Activated naive CD8-positive, alpha-beta T cell treated with anti-CD3 and anti-CD28 coated beads for 36 hours (primary cell): ENCODE measurements at places on chromosomes 4 and X. TPM values are rescaled to one million over a fixed set of nuclear protein-coding genes. Genes with fewer than 3 reads are reported as not detected.

Gene MAGEA9B
- total RNA-seq: not detected

Gene RNF175
- total RNA-seq: not detected

Gene NRK
- total RNA-seq: not detected

Gene XKRX
- 0.60 TPM for total RNA-seq

Gene ENPEP
- total RNA-seq: not detected

Gene DDX53
- total RNA-seq: not detected

Gene HTRA3
- total RNA-seq: not detected

Gene ARHGAP6
- not detected for total RNA-seq

Gene FGF5
- not detected for total RNA-seq

Gene CFP
- 0.90 TPM for total RNA-seq

Gene NIPAL1
- total RNA-seq: 1.8 TPM

Gene IL2
- total RNA-seq: 40.7 TPM

Gene GRID2
- total RNA-seq: not detected

Gene NXF2B
- not detected for total RNA-seq

Gene PPP1R2C
- total RNA-seq: not detected

Gene SPANXC
- total RNA-seq: not detected

Gene ZBED1
- 36.0 TPM for total RNA-seq

Gene GABRQ
- total RNA-seq: not detected

Gene FAM9C
- not detected for total RNA-seq

Gene LAP3
- total RNA-seq: 146 TPM

Gene RIPPLY1
- not detected for total RNA-seq

Gene PCYT1B
- 0.74 TPM for total RNA-seq
